ENCODE measurements at places on chromosomes 5 and 9.

DNA sequence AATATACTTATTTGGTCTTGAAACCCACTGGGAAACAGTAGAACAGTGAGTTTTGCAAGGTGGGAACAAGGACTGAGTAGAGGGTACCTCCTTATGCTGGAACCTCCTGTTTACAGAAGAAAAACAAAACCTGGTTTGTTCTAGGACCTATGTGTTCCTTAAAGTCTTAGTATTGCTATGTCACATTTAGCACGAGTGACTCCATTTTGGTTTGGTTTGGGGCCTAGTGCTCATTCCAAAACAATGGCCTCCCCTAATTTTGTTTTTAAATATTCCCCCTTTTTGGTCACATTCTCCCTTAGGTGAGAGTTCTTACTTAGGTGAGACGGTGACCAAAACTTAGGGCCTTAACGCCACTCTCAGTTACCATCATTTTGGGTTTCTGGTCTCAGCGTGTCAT, 6.2 kb upstream of the NANS start:
- DNase-seq, result no peak

DNA sequence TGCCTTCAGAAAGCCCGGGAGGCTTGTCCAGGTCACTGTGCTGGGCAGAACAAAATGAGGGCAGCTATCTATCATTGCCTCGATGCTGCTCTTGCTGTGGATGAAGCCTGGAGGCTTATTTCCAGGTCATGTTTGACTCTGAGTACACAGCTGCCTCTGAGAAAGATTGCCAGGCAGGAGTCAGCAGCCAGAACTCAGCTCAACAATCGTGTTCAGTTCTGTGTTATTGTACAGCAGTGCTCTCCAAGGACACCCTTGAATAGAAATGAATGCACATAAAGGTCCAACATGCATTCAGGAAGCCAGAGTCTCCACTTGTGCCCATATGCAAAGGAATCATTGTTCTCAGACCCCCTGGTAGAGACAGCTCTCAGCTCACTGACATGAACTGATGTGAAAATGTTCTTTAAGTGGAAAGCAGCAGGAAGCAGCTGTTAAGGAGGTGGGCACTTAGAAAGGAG, 61.7 kb upstream of the ZFR start:
- DNase-seq, result no peak

GRCh38 chr5:107875833-107876232, 205.1 kb upstream of the EFNA5 start:
- DNase-seq, result no peak

DNA sequence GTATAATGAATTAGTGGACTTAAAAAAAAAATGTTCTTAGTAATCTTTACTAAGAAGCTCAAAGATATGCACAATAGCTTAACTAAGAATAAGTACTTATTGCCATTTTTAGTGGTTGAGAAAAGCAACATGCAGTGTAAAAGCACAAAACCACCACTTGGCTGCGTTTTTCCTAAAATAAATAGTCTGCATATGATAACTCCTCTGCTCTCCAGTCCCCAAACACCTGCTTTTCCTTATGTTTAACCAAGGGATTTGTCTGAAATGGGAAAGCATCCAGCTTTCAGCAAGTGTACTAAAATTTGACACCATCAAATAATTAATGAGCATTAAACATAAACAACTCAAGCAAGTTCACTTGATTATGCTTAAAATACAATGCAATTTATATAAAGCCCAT, 41.4 kb downstream of the PSIP1 start:
- no peak for DNase-seq

GRCh38 chr5:139385061-139386049, 2.3 kb upstream of the SLC23A1 start:
- no peak for DNase-seq

- DNase-seq, result no peak
Observed at GRCh38 chr5:52888363-52888762, 100.6 kb downstream of the ITGA1 start.

Measured in CD4-positive, alpha-beta T cell treated with Interferon alpha-2 for 1 hour (primary cell).